Activated CD4-positive, alpha-beta T cell treated with anti-CD3 and anti-CD28 coated beads, Interleukin-2, amount 10 ng/mL, durations not matched to agents 7 days and 5 days (primary cell): ENCODE measurements at places on chromosomes 11 and 22.

GRCh38 chr11:105297463-105297862, 157.9 kb upstream of the CARD18 start:
- no peaks in the 10 kb centered on the region for H3K36me3 ChIP-seq
- H3K27me3 ChIP-seq = peaks cover 2% of the 10 kb centered on the region
- no peaks in the 10 kb centered on the region for H3K4me1 ChIP-seq
- no peak overlapping the region for H3K4me3 ChIP-seq
- no peak overlapping the region for H3K27ac ChIP-seq
- DNase-seq = no peak

DNA sequence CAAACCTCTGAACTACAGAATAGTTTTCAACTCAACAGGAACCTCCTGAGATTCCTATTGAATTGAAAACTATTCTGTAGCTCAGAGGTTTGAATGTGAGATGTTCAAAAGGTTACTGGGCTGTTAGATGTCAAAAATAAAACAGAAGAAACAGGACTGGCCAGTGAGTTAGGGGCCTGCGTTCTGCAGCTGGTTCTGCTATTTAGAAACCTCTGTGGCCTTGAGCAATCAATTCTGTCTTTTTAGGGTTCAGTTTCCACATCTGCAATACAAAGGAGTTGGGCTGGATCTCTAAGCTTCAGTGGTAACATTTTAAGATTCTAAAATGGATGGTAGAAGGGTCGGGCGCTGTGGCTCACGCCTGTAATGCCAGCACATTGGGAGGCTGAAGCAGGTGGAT, 55.8 kb downstream of the CLMP start:
- H3K36me3 ChIP-seq = no peaks in the 10 kb centered on the region
- H3K27me3 ChIP-seq = peaks cover 3% of the 10 kb centered on the region
- DNase-seq = no peak
- H3K4me3 ChIP-seq = no peak overlapping the region

DNA sequence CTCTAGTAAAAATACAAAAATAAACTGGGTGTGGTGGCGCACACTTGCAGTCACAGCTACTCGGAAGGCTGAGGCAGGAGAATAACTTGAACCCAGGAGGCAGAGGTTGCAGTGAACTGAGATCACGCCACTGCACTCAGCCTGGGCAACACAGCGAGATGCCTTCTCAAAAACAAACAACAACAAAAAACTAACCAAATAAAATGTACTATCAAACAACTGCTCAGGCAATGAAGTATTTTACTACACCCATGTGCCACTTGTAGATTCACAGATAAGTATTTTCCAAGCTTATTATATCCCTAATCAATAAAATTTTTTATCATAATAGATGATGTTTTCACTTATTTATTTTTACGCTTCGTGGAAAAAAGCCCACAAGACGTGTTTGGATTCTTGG, 924 bp downstream of the C11orf65 start:
- peaks cover 24% of the 10 kb centered on the region for H3K4me1 ChIP-seq
- H3K27ac ChIP-seq = peak overlapping the region; percentile 99
- H3K4me3 ChIP-seq = peak overlapping the region; percentile 95
- DNase-seq = no peak

DNA sequence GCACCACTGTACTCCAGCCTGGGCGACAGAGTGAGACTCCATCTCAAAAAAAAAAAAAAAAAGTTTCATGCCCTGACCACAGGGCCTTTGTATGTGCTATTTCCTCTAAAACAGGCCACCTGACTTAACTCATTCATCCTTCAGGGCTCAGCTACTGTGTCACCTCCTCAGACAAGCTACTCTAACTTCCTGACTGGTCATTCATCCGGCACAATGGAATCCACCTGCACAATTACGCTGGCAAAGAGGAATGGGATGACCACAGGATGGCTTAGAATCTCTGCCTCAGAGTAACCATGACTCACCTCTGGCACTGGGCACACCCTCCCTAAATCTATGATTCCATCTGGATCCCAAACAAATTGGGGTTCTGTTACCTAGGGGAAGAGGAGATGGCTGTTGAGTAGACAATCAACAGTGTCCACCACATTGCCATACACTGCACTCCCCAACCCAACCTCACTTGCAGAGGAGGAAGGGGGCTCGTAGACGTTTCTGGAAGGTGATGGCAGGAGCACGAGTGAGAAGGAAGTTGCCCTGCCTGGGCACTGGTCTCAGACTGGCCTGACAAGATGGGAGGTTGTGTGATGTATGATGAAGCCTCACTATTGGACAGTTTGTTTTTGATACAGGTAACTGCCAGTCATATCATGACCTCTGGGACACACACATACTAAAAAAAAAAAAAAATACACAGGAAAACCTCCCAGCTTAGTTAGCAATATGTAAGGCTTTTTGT, 22.8 kb upstream of the HMOX1 start:
- peaks cover 2% of the 10 kb centered on the region for H3K4me1 ChIP-seq
- H3K27ac ChIP-seq = no peak overlapping the region
- no peak overlapping the region for H3K4me3 ChIP-seq
- no peaks in the 10 kb centered on the region for H3K36me3 ChIP-seq
- H3K27me3 ChIP-seq = peaks cover 14% of the 10 kb centered on the region

GRCh38 chr11:16917941-16918340, 96.3 kb downstream of the PLEKHA7 start:
- H3K36me3 ChIP-seq = no peaks in the 10 kb centered on the region
- no peak for DNase-seq
- peaks cover 16% of the 10 kb centered on the region for H3K27me3 ChIP-seq
